ENCODE measurements at places on chromosomes 16 and 17.

- DNase-seq = no peak
Observed at GRCh38 chr16:84218956-84219355, 20.9 kb downstream of the KCNG4 start.

- DNase-seq = no peak
Observed at GRCh38 chr17:27600471-27600870, 30.5 kb upstream of the LGALS9 start.

DNA sequence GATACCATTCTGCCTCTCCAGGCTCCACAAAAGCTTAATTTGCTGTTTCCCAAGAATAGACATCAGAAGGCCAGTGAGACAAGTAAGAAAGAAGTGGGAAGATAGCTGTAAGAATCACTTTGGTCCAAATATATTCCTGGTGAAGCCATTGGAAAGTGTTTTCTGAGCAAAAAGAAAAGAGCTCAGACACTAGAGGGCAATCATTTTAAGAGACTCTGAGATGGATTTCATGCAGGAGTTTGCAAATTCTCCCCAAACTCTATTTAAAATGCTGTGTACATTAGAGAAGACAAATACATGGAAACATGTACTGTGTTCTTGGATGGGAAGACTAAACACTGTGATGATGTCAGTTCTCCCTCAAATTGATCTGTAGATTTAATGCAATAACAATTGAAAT lies 8.0 kb upstream of the SLC6A2 start:
- no peak for DNase-seq

DNA sequence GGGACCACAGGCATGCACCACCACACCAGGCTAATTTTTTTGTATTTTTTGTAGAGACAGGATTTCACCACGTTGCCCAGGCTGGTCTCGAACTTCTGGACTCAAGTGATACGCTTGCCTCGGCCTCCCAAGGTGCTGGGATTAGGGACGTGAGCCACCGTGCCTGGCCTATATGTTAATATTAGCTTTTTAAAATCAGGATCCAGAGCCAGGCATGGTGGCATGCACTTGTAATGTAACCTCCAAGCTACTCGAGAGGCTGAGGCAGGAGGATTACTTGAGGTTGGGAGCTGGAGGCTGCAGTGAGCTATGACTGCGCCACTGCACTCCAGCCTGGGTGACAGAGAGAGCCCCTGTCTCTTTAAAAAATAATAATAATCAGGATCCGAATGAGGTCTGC lies 8.5 kb upstream of the ADCY7 start:
- no peak for DNase-seq

GRCh38 chr17:5694551-5694950 lies 110.2 kb upstream of the NLRP1 start:
- no peak for DNase-seq

- no peak for DNase-seq
Observed at GRCh38 chr16:70258065-70258464, 6.3 kb upstream of the EXOSC6 start.

GRCh38 chr16:21057875-21058274 lies 92.8 kb downstream of the DNAH3 start:
- no peak for DNase-seq

DNA sequence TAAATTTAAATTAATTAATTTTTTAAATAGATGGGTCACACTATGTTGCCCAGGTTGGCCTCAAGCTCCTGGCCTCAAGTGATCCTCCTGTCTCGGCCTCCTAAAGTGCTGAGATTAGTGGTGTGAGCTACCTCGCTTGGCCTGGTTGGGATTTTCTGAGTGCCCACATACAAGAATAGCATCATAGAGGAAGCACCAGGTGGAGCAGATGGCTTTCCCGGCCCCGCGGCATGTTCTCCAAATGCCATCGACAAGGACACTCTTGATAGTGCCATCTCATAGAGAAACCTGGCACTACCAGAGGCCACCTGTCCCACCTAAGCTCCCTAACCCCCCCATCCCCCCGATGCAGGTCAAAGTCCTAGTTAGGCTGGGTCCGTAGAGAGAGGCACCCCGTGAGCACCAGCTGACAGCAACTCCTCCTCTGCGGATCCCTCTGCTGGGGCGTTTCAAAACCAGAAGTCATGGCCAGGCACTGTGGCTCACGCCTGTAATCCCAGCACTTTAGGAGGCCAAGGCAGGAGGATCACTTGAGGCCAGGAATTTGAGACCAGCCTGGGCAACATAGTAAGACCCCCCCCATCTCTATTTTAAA lies 65.9 kb downstream of the DNAH3 start:
- no peak for DNase-seq

DNA sequence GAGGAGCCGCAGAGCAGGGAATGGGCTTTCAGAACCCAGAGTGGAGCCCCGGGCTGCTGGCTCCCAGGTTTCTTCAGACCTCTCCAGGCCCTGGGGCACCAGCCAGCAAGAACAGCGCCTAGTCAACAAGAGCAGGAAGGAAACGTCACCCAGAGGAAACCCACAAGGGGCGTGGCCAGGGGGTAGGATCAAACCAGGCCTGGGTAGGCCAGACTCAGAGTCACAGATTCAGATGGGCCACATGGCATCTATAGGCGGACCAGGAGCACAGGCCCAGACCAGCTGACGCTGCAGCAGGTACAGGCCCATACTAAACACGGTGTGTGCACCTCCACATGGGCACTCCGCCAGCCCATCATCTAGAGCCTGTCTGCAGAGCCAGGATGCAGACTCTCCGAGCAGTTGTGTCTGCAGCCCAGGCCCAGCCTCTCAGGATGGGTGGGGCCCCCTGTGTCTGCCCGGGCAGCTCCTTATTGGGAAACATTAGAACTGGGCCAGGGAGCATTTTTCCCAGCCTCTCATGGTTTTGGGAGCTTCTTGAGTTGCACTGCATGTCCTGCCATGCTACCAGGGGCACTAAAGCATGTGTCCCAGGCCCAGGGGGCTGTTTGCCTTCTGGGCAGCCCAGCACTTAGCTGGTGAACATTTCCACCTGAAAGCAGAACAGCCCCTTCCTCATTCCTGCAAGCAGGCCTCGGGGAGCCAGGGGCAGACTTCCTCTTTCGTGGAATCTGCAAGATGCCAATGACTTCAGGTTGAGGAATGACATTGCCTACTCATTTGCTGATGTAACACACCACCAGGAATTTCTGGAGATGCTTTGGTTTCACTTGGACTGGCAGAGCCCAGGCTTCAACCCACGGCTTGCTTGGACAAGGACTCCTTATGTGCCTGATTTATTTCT lies at the start of gene NLRP1:
NLRP1 (minus strand) TSS at position 127 of the 904 bp plus-strand sequence. CDS start 552 bp downstream, outside the sequence.
- peak; percentile 85 for DNase-seq

DNA sequence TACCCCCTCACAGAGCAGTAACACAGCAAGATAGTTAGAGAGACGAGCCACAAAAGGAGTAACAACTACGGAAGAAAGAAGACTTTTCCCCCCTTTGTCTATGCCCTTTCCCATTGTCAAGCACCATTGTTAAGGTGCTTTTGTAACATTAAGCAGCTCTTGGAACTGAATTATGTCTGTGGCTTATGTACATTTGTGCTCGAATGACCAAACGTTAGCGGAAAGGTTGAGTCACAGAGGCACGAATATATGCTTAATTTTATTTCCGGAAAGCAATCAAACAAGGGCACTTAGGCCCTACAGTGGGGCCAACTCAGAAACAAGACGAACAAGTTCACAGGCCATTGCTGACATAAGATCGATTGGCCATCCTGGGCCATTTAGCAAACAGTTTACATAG lies 109.5 kb downstream of the ANKFN1 start:
- no peak for DNase-seq

- no peak for DNase-seq
Observed at GRCh38 chr17:1966274-1967086, 58.7 kb downstream of the RTN4RL1 start.

GRCh38 chr16:5916711-5917191 lies 819.2 kb upstream of the EEF2KMT start:
- DNase-seq = no peak

GRCh38 chr17:34386343-34386696 lies 23.3 kb upstream of the CCL1 start:
- no peak for DNase-seq

DNA sequence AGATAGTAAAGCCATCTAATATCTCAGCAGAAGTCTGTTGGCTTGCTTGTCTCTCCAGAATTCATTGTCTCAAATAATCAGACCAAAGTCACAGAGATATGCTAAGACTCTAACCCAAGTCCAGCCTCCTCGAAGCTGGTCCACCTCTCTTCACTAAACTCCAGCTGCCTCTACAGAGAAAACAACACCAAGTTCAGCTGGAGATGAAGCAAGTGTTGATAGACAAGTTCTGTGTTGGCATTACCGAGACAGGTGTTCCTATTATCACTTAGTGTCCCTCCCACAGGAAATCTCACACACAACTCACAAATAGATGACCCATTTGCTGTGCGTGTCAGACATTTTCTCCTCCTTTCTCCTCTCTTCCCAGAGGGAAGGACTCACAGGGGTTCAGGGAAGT lies 164.4 kb upstream of the ANKFN1 start:
- DNase-seq = no peak

DNA sequence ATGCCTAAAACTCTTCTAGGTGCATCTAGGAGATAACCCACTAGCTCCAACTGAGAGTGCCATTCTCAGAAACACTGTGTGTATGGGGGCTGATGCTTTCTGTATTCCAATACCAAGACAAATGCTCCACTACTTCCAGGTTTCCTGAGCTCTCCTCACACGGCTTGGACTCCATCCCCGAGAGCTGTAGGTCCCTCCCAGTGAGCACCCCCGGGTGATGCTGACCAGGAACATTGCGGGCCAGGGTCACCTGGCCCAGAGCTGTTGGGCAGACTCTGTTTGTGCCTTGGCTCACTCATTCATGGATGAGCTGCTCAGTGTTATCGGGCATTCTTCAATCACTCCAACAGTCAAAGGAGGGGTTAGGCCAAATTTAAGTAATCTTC lies 7.0 kb downstream of the CUEDC1 start:
- no peak for DNase-seq

- no peak for DNase-seq
Observed at GRCh38 chr17:47847341-47848197, 3.4 kb downstream of the SP6 start.

GRCh38 chr16:87129771-87130170 lies 187.4 kb downstream of the C16orf95 start:
- DNase-seq = no peak

DNA sequence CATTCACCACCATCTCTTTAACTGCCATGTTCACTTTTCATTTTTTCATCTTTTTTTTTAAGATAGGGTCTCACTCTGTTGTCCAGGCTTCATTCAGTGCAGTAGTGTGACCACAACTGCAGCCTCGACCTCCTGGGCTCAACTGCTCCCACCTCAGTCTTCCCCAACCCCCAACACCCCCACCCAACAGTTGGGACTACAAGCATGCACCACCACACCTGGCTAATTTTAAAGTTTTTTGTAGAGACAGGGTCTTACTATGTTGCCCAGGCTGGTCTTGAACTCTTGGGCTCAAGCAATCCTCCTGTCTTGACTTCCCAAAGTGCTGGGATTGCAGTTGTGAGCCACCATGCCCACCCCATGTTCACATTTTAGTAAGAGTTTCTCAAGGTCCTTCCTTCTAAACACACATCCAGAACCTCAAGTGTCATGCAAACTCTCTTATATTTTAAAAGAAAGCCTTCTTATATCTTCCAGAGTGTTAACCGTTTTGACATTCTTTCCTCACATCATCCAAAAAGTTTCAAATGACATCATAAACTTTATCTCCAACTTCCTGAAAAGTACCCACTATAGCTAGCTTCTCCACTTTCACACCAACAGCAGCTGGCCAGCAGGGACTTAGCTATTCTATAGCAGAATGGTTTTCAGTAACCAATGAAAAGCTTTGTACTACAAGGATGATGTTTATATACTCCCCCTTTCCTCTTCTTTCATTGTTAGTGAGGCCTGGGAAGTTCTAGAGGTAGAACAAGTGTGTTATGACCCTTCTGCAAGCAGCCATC lies 49.3 kb downstream of the TRAF4 start:
- no peak for DNase-seq

GRCh38 chr17:55666806-55667205 lies 55.9 kb downstream of the TMEM100 start:
- no peak for DNase-seq

- no peak for DNase-seq
Observed at GRCh38 chr17:80445726-80446110, 30.7 kb downstream of the NPTX1 start.

- no peak for DNase-seq
Observed at GRCh38 chr16:60905811-60906210, 1130.4 kb downstream of the CDH8 start.

DNA sequence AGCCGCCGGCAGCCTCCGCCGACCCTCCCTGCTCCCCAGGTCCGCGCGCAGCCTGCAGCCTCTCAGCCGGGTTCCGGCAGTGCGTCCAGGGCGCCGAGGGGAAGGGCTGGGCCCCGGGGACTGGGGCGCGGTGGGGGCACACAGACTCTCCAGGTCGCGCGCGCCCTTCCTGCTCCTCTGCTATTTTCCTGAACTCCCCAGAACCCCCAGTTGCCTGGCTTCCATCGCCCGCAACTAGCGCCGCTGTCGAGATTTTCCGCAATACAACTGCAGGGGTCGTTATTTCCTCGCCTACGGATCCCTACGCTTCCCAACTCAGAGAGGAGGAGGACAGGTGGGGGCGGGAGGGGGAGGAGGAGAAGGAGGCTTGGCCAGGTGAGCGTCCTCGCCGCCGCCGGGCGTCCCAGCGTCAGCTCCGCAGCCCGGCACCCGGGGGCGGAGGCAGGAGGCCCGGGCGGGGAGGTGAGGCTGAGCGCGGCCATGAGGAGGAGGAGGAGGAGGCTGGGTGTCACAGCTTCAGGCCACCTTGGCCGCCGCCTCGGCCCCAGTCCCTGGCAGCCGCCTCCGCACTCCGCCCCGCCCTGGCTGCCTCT lies at the start of gene CA10:
CA10 (minus strand) TSS at position 265 of the 593 bp plus-strand sequence.
- no peak for DNase-seq

GRCh38 chr16:87491522-87492290 lies 1.1 kb downstream of the ZCCHC14 start:
- DNase-seq = no peak

- no peak for DNase-seq
Observed at GRCh38 chr17:75723171-75723930, 2.1 kb downstream of the ITGB4 start.

- no peak for DNase-seq
Observed at GRCh38 chr17:61476476-61477203, 24.4 kb downstream of the TBX4 start.

GRCh38 chr16:30934827-30935557 lies 11.6 kb downstream of the FBXL19 start:
- DNase-seq = no peak

DNA sequence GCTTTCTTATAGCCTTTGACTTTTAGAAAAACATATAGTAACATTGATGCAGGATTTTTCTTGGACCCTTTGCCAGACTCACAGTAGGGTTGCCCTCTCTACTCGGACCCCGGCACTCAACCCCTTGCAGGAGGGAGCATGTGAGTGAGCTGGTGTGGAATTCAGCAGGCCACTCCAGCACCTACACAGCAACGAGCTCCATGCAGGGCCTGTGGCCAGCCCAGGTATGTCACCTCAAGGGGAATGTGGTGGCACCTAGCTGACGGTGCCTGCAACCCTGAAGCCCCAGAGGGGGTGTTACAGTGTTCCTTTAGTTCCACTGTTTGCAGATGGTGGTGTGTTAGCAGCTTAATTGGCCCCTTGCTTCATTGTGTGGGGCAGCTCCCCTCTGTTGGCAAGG lies 414.9 kb downstream of the KCNJ2 start:
- DNase-seq = no peak

Data from GM18507 (cell line).